Activated CD4-positive, alpha-beta T cell treated with anti-CD3 and anti-CD28 coated beads, Interleukin-2, Interleukin-6, amounts not matched to agents 100 ng/mL and 50 ng/mL, durations not matched to agents 16 hours and 8 hours (primary cell): ENCODE measurements at places on chromosomes 3 and 15.
A peak's percentile ranks its signal among the peaks of the same experiment; 100 is the strongest.

GRCh38 chr3:14093831-14094230 lies 30.8 kb downstream of the CHCHD4 start:
- DNase-seq = no peak

- DNase-seq = no peak
Observed at GRCh38 chr15:74242441-74243185, 6.5 kb downstream of the CCDC33 start.

GRCh38 chr15:98160236-98160635 lies 199.7 kb downstream of the ARRDC4 start:
- DNase-seq = peak; percentile 70

DNA sequence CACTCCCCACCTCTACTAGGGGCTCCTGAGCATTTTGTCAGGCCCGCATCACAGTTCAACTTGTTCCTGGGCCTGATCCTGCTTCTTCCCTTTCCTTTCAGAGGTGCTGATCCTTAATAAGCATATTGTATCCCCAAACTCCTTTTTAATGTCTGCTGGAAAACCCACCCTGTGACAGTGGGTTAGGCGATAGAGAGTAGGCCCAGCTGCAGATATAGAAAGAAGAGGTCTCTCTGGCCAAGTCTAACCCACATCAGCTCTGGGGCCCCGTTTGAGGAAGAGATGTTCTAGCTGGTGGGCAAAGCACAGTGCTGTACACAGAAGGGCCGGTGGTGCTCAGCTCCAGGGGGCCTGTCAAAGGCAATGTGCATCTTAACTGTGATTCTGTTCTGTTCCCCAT lies 34.3 kb upstream of the ST6GAL1 start:
- DNase-seq = no peak

GRCh38 chr3:58801541-58801940 lies 135.0 kb upstream of the FAM3D start:
- DNase-seq = no peak

DNA sequence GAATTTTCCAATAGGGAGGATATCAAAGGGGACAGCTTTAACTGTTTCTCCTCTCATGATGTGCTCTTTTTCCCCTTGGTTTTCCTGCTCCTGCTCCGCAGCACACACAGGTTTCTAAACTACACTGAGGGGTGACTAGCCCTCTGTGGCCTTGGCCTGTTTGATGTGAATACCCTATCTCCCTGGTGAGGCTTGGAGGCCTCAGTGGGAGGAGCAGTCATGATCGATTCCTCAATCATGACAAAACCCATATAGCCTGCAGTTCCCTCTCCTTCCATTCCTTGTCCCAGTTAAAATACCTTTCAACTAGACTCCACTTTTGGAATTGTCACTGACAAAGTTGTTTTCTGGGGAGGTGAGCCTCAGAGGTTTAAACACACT lies 24.0 kb upstream of the USP3 start:
- no peak for DNase-seq

DNA sequence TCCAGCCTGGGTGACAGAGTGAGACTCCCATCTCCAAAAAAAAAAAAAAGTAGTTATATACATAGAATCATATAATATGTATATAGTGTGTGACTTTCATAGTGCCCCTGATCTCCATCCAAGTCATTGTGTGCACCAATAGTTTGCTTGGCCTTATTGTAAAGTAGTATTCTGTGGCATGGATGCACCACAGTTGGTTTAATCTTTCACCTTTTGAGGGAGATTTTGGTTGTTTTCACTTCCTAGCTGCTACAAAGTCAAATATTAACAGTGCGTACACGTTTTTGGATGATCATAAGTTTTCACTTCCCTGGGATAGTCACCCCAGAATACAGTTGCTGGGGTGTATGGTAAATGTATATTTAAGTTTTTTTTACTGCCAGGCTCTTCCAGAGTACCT lies 162.8 kb downstream of the PTPRG start:
- DNase-seq = no peak

DNA sequence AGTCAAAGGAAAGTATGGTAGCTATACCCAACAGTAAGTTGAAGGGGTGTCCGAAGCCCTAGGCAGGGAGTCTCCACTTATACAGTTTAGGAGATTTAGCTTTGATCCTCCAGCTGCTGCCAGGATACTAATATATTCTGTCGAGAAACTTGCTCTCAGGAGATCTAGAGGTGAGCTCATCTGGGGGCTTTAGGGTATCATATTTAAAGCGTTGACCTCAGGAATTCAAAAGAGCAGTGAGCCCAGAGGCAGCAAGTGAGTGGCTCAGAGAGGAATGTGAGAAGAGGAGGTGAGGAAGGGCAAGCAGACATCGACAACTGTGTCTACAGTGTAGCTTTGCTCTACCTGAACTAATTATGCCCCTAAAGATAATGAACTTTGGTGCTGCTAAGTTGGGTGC lies 245.1 kb upstream of the LRTM1 start:
- DNase-seq = no peak

GRCh38 chr15:67945951-67946700 lies 106.3 kb upstream of the RNU6-1 start:
- DNase-seq = no peak

DNA sequence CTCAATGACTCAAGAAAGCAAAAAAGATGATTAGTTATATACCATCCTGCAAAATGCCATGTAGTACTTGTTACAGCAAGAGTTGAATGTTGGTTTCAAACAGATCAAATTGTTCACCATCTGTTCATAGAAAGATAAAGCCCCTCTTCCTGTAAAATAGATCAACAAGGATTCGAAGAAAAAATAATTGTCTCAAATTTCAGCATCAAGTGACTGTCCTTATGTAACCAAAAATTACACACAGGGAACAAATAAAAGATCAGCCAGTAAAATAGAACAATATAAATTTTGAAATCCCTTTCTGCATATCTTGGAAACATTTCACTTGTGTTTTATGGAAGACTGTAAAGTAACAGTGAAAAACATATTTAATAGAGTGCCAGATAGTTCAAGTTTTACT lies 165.1 kb upstream of the STAC start:
- no peak for DNase-seq

- peak; percentile 38 for DNase-seq
Observed at GRCh38 chr3:105700575-105700974, 168.2 kb downstream of the CBLB start.

- DNase-seq = no peak
Observed at GRCh38 chr15:57652481-57652880, 54.0 kb upstream of the POLR2M start.

- peak; percentile 29 for DNase-seq
Observed at GRCh38 chr3:161423911-161424522, 52.7 kb upstream of the SPTSSB start.

DNA sequence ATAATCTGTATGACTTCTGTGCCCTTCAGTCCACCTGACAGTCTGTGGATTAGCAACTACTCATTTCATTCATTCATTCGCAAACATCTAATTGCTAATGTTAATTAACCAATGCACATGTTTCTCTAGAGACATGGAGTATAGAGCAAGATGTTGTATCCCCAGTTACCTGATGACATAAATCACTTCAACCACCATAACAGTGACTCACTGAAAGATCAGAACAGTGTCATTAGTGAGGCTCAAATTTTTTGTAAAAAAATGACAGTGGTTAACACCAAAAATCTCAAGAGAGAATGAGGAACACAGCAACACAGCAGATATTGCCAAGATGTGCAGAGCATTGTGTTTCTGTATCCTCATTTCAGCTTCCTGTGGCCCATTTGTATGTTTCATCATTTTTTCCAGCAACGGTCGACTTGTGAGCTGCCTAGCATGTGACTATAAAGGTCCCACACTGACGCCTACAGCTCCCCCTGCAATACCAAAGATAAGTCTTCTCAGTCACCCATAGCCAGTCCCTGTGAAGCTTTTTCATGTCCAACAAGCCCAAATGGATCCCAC lies 3.7 kb upstream of the PLD1 start:
- peak; percentile 77 for DNase-seq

DNA sequence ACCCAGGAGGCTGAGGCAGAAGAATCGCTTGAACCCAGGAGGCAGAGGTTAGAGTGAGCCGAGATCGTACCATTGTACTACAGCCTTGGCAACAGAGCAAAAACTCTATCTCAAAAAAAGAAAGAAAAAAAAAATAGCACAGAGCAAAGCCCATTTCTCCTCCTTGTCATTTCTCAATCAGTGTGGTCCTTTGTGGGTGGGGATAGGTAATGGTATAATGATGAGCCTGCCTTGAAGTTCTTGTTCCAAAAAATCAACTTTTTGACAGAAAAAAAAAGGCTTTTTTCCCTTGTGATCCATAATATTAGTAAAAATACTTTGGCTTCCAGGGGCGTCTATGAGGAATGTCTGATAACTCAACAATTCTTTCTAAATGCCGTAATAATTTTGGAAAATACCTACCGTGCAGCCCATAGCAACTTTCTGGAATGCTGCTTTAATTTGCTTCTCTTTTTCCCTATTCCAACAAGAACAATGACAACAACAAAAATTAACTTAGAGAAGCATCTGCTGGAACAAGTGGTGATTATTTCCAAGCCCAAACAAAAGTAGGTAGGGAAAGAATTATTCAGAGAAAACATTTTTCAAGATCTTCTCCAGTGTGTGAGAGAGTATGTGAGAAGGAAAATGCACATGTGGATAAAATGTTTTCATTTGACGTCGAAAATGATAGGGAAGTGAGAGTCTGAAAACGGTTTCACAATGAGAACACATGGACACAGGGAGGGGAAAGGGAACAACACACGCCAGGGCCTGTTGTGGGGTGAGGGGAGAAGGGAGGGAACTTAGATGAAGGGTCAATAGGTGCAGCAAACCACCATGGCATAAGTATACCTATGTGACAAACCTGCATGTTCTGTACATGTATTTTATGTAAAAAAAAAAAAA lies 337.8 kb downstream of the RBMS3 start:
- no peak for DNase-seq

GRCh38 chr15:81197688-81198281 lies 1.1 kb downstream of the IL16 start:
- no peak for DNase-seq

DNA sequence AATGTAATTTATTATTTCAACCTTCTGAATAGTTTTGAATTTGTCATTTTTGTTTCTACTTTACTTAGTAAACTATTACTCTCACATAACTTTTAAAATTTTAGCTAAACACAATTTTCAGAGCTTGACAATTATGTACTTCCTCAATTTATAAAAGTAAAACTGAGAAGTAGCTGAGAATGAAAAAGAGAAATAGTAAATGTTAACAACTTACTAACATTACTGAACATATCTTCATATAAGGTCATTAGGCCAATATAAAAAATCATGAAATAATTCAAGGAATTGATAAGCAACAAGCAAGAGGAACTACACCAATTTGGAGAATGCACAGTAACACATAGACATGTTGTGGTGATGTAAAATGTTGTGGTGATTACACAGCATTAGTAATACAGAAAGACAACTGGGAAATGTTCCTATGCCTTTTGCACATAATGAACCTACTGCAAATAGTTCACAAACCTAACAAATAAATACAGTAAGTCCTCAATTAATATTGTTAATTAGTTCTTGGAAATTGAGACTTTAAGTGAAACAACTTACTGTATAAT lies 137.9 kb downstream of the CBLB start:
- peak; percentile 14 for DNase-seq

DNA sequence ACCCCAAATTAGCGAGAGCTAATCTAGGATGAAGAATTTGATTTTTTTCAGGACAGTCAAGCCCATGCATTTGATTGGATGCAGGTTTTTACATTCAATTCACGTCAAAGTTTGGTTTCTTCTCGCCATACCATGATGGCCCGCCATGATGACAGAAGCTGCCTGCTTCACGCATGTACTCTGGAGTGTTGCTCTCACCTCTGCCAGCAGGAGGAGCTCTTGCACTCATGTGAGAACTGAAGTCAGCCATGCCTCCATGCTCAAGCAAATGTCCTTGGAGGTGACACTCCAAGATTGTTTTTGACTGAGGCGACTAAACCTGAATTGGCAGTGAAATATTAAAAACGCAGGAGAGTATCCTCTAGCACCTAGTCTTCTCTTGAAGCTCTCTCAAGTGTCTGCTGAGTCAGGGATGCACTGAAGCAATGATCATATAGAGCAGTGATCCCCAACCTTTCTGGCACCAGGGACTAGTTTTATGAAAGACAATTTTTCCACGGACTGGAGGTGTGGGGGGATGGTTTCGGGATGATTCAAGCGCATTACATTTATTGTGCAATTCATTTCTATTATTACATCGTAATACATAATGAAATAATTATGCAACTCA lies 120.9 kb downstream of the SAMMSON start:
- DNase-seq = peak; percentile 74

DNA sequence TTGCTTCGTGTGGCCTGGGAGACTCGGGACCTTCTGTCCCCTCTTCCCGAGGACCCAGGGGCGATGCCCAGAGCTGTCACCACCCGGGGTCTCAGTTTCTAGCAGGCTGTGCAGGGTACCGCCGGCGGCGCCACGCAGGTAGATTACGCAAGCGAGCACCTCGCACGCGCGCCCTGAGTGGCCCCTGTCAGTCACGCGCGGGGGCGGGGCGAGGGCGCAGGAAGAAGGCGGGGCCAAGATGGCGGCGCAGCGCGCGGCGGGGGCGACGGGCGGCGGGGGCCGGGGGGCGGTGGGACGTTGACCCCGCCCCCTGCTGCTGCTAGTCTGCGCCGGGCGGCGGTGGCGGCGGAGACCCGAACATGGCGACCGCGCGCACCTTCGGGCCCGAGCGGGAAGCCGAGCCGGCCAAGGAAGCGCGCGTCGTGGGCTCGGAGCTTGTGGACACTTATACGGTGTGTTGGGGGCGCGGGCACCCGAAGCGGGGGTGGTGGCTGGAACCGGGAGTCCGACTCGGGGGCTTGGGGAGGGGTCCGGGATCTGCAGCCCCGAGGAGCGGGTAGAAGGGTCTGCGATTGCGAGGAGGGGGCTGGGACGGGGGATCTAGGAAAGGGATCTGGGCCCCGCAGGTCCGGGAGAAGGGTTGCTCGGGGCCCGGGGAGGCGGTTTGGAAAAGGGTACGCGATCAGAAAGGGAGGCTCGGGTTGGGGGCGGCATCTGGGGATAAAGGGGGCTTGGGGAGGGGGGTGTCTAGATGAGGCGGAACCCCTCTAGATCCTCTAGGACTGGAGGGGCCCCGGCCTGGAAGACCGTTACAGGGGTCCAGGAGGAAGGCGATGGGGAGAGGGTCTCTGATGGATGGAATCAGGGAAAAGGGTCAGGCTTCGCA lies at the start of gene NISCH:
Gene NISCH (plus strand): TSS at position 322 of the 886 bp plus-strand sequence. CDS start 38 bp downstream, at position 360.
- peak; percentile 96 for DNase-seq

DNA sequence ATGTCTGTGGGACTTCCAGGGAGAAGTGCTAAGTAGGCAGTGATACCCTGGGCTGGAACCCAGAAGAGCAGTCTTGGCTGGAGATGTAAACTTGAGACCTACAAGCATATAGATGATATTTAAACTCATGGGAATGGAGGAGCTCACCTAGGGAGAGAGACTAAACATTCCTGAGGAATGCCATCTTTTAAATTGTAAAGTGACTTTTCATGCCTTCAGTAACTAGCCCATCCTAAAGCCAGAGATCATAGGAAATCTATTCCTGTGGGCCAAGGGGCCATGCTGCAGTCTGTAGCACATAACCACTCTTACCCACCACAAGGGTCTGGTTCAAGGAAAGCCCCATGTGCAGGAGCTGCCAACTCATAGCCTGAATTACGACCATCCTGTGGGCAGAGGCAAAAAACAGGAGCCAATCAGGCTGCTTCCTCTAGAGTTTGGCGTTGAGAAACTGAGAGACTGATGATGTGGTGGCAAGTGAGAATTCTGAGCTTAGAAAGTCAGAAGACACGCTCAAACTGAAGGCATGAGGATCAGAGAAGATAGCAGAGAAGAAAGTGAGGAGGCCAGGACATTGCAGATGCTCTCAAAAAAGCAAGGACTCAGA lies 37.5 kb downstream of the CTDSPL start:
- peak; percentile 61 for DNase-seq
